Astrocyte (in vitro differentiated cells and primary cell): ENCODE measurements at places on chromosomes 7 and 10. TPM values are rescaled to one million over a fixed set of nuclear protein-coding genes. Genes with fewer than 3 reads are reported as not detected.

- no peaks in the 10 kb centered on the region for H3K27me3 ChIP-seq
- H3K27ac ChIP-seq, result no peak overlapping the region
- H3K4me3 ChIP-seq, result no peak overlapping the region
- H3K4me1 ChIP-seq, result no peaks in the 10 kb centered on the region
- no peak for DNase-seq
These were observed 12.5 kb downstream of the SHOC2 start for GRCh38 chr10:110931769-110932381.

IGF2BP3 gene
- total RNA-seq, result 69.9 and 79.5 TPM in 2 replicates

XRCC2 gene
- 1.2 and 1.6 TPM in 2 replicates for total RNA-seq

- DNase-seq, result no peak
- H3K4me1 ChIP-seq, result no peaks in the 10 kb centered on the region
- no peak overlapping the region for H3K4me3 ChIP-seq
- H3K36me3 ChIP-seq, result no peaks in the 10 kb centered on the region
- no peak overlapping the region for H3K27ac ChIP-seq
- no peaks in the 10 kb centered on the region for H3K27me3 ChIP-seq
These were observed 105.1 kb upstream of the GPR26 start for GRCh38 chr10:123561141-123561440.

GRCh38 chr10:77442699-77443189, 194.9 kb downstream of the KCNMA1 start:
- no peak overlapping the region for H3K27ac ChIP-seq
- no peak for DNase-seq
- no peaks in the 10 kb centered on the region for H3K27me3 ChIP-seq
- no peaks in the 10 kb centered on the region for H3K4me1 ChIP-seq

DNA sequence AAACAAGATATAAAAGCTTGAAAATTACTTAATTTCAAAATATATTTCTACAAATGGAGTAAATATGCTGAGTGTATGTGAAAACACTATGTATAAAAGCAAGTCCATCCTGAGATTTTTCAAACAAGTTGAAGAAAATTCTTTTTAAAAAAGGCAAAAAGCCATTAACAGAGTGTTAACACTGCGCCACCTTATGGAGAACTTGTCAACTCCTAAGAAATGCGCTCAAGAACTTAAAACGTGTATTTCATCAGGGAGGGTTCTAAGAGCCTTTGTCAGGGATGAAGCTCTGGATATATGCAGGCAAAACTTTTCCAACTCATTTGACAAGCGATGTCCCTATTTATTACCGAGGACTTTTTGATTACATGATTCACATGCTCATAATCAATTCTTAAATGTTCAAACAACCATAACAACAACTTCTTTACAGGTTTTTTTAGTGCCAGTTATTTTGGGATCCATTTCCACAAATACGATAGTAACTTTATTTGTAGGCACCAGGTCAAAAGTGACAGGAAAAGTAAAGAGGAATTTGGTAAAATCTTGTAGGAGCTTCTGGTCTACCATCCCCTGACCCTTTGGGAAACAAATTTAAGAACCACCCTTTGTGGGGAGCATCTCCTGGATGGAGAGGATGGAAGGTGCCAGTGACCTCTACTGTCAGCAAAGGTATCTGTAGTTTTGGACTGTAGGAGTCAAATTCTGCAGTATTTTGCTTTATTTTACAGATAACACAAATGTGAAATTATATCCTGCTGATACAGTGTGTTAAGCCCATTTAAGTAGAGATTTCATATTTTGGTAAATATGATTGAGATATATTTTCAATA, 23.2 kb downstream of the CALCR start:
- DNase-seq, result peak; percentile 27
- H3K27ac ChIP-seq, result no peak overlapping the region
- H3K36me3 ChIP-seq, result no peaks in the 10 kb centered on the region
- no peak overlapping the region for H3K4me3 ChIP-seq

CLDN4 gene
- total RNA-seq, result 13.7 and 32.5 TPM in 2 replicates

- no peaks in the 10 kb centered on the region for H3K27me3 ChIP-seq
- no peak for DNase-seq
- no peak overlapping the region for H3K27ac ChIP-seq
- H3K36me3 ChIP-seq, result no peaks in the 10 kb centered on the region
- no peaks in the 10 kb centered on the region for H3K4me1 ChIP-seq
These were observed 75.3 kb downstream of the C10orf90 start for GRCh38 chr10:126595160-126595559.

DNA sequence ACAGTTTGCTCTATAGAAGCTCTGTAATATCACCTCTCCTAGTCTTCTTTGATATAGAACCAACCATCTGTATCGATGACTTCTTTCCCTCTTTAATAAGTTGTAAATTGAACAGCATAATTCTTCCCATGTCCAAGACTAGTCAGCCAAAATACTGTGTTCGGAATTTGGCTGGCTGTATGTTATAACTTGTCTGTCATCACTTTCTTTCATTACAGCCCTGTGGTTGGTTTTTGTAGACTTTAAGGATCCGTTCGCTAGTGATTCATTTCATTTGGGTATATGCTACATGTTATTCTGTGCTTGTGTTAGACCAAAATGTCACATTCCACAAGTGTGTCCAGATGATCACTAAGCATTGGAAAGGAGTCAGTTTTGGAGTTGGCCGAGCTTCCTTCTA, 155.4 kb upstream of the ITGB1 start:
- H3K27me3 ChIP-seq, result no peaks in the 10 kb centered on the region
- DNase-seq, result peak; percentile 73
- peaks cover 24% of the 10 kb centered on the region for H3K4me1 ChIP-seq
- no peak overlapping the region for H3K4me3 ChIP-seq
- H3K36me3 ChIP-seq, result no peaks in the 10 kb centered on the region
